ENCODE measurements at places on chromosomes 11 and 22. TPM values are rescaled to one million over a fixed set of nuclear protein-coding genes. Genes with fewer than 3 reads are reported as not detected.

- DNase-seq, result no peak
Observed at GRCh38 chr11:77109236-77110019, 6.8 kb downstream of the OMP start.

The FOLR1 gene
- total RNA-seq, result not detected

- DNase-seq, result no peak
Observed at GRCh38 chr11:45576461-45577215, 88.8 kb downstream of the CHST1 start.

DNA sequence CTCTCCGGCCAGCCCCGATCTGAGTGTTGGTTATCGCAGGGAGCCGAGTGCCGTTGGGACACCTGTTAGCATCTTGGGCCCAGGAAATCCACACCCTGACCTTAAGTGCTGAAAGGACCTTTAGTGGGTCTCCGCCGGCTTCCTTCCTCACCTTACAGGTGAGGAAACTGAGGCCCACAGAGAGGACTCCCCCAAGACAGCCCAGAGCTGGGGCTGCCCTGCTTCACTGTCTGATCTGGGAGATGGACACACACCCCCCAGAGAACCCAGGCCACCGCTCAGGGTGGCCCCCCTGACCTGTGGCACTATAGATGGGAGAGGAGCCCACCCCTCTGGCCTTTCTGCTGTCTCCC is 73.6 kb downstream of the FBLN1 start:
- no peak for DNase-seq

The MIAT gene
- total RNA-seq, result 1.6 TPM

DNA sequence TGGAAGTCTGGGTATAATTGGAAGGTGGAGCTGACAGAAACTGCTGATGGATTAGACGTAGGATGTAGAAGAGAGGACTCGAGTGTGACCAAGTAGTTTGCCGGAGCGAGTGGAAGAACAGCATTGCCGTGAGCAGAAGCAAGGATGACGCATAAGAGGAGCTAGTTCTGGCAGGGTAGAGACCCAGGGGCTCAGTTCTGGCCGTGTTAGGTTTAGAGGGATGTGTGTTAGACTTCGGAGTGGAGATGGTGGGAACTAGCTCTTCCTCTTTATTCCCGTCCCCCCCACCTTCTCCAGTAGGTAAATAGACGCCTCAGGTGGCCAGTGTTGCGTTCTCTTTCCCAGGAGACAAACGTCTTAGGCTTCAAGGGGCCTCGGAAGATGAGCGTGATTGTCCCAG is 19.1 kb downstream of the TUB start:
- no peak for DNase-seq

The MAPK8IP2 gene
- total RNA-seq, result 0.56 TPM

DNA sequence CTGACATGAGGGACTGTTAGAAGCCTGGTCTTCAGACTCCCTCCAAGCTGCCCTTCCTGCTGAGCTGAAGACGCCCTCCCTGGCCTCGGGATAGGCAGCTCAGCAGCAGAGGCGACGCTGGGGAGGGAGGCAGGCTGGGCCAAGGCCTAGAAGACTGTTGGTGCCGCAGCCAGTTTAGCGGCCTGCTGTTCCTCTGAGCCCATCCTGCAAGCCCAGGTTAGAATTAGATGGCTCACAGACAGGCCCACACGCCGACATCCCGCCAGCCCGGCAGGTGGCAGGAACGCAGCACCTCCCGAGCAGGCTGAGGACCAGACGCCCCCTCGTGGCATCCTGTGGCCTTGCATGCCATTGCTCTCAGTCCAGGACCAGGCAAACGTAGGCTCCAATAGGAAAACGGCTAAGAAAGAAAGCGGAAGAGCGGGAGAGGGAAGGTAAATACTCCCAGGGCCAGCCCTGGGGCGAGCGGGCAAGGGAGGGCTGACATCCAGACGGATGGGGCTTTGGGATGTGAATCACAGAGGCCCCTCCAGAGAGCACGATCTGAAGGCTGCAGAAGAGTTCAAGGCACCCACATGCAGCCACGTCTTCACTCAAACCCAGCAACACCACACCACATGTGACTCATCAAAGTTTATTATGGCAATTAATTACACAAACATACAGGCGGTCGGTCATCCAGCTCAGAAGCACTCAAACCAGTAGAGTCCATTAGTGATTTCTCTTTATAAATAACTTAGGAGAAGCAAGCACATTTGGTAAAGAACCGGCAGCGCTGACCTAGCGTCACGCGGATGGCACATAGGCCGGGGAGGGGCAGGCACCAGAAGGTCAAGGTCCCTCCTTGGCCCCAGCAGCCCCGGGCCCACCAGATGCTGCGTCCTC is 27.6 kb downstream of the CD5 start:
- peak; percentile 95 for DNase-seq

DNA sequence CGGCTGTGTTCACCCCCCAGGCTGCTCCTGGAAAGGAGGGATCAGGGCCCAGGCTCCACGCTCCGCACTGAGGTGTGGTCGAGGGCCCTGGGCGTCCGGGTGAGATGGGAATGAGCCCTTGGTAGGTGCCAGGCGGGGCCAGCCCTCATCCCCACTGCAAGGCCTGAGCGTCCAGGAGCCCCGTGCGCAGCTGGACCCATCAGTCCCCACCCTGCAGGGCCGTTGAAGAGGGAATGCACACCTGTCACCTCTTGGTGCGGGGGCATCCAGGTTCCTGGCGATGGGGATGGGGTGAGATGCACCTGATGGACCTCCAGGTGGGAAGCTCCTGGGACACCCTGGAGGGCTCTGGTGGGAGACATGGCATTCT is 72.2 kb downstream of the KCNQ1 start:
- peak; percentile 61 for DNase-seq

GRCh38 chr22:36860017-36860416 is 789 bp upstream of the NCF4 start:
- no peak for DNase-seq

The ANGPTL5 gene
- 6.8 TPM for total RNA-seq

The DLG2 gene
- total RNA-seq, result 20.5 TPM

GRCh38 chr11:16876053-16876752 is 137.8 kb downstream of the C11orf58 start:
- no peak for DNase-seq

The CLDN5 gene
- 36.4 TPM for total RNA-seq

DNA sequence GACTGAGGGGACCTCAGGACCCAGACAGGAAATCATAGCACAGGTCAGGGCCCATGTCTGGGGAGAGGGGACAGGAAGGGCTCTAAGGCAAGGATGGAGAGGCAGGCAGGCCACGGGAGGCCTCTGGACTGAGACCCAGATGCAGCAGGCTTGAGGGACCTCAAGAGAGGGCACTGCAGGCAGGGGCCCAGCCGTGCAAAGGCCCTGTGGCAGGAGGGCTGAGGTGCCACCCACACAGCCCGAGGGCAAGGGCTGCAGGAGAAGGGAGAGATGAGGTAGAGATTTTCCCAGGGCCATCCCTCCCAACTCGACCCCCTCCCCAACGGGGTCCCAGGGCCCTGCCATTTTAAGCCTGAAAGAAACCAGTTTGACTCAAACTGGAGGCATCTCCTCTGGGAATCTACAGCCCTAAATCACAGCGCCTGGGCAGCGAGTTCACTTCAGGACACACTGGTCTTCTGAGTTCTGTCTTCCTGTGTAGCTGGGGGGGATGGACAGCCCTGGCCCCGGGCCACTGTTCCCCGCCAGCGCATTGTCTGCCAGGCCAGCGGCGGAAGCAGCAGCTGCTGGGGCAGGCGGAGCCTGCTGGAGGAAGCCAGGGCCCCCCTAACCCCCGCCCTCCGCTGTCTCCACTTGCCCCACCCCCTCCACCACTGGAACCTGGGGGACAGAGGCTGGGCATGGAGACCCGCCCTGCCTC is 20.3 kb upstream of the WNT7B start:
- peak; percentile 98 for DNase-seq

- DNase-seq, result no peak
Observed at GRCh38 chr22:44930711-44931035, 79.1 kb downstream of the PHF21B start.

The AP5B1 gene
- total RNA-seq, result 10.7 TPM

The JAML gene
- 7.0 TPM for total RNA-seq

DNA sequence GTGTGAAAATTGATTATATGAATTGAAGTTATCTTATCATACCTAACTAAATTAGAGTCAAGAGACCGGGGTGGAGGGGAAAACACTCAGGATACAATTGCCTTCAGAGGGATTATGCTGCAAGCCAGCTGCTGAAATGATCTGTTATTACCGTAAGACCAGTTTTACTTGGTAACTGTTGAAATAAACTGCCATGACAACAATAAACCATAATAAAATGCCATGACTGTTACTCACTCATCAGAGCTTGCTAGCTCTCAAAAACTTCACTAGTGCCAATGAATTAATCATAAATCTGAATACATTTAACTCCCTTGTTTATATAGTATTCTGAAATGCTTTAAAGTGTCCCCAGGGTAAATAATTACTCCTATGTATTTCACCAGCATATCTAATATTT is 68.2 kb downstream of the CASP12 start:
- no peak for DNase-seq

The SLCO2B1 gene
- 171 TPM for total RNA-seq

- DNase-seq, result peak; percentile 64
Observed at GRCh38 chr11:69890476-69890875, 71.3 kb upstream of the FGF3 start.

DNA sequence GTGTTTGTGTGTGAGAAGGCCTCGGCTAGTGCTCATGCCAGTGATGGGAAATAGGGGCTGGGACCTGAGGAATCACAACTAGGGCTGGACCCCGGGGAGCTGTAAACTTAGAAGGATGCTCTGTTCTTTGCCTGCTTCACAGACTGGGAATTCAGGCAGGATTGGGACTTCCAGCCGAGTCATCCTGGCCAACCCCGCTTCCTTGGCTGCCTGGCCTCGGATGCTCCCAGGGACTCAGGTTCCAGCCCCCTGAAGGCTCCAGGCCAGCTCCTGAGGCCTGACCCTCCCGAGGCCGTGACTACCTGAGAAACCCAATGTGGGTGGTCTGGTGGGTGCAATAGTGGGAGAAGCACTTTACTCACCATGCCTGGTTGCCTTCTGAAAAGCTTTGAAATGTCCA is 44.7 kb downstream of the IRAG1 start:
- DNase-seq, result no peak

- DNase-seq, result no peak
Observed at GRCh38 chr22:23181721-23182308, 1.5 kb downstream of the BCR start.

DNA sequence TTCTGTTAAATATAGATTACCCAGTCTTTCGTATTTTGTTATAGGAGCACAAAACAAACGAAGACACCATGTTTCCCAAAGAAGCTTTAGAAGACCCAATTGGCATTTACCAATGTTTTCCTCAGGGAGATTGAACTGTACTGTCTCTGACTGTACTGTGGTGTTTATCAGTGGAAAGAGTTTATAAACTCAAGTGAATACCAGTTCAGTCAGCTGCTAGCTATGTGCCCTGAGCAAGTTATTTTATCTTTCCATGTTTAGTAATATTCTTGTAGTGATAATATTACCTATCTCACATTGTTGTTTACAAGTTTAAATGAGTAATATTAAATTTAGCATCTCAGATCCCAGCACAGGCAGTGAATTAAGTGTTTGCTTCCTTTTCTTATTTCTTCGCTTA is 773.2 kb downstream of the KCNA4 start:
- no peak for DNase-seq

The FOLR3 gene
- total RNA-seq, result 0.74 TPM

The LYVE1 gene
- 112 TPM for total RNA-seq

GRCh38 chr11:110631551-110631950 is 80.7 kb downstream of the ARHGAP20 start:
- DNase-seq, result no peak

GRCh38 chr22:37925330-37925729 is 19.2 kb downstream of the MICALL1 start:
- DNase-seq, result no peak

GRCh38 chr11:78752494-78752893 is 177.8 kb upstream of the NARS2 start:
- DNase-seq, result no peak

DNA sequence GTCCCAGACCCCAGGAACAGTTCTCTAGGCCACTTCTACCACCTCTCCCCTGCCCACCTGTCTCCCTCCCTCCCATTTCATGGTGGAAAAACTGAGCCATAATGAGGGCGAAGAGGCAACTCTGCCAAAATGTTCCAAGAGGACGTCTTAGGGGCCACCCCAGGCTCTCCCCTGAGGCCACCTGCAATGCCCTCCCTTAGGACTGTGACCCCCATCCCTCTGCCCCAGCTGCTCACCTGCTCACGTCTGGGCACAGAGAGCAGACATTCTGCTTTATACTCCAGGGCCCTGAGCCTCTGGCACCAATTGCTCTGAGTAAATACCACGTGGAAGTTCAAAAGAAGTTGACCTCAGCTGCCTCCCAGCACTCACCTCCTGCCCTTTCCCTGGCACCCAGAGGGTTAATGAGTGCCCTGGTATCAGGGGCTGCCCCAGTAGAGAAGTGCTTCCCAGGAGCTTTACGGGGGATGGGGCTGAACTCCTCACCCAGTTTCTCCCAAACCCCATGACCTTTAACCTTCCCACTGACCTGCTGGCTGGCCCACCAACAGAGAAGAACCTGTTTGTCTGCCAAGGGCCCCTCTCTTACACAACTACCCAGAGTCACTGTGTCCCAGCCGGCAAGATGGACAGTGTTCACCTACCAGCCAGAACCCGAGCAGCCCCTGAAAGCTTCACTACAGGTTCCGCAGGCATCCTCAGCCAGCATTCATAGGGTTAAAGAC is 627 bp upstream of the APOA5 start:
- no peak for DNase-seq

GRCh38 chr11:122852074-122852795 is 13.9 kb downstream of the CRTAM start:
- DNase-seq, result no peak

All from posterior vena cava (tissue), 2 donors.